NCI-H774 (cell line): ENCODE measurements at places on chromosomes 16 and 17.

DNA sequence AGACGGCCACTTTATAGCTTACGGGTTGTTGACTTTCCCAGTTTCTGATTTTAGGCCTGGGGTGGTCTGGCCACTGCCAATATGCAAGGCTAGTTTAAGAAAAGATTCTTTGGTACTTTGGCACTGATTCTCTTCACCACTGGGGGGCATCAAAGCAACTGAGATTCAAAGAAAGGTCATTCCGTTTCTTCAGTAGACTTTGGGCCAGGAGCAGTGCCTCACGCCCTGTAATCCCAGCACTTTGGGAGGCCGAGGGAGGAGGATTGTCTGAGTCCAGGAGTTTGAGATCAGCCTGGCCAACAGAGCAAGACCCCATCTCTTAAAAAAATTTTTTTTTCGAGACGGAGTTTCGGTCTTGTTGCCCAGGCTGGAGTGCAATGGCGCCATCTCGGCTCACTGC lies 53.0 kb downstream of the RPA1 start:
- no peak for DNase-seq

DNA sequence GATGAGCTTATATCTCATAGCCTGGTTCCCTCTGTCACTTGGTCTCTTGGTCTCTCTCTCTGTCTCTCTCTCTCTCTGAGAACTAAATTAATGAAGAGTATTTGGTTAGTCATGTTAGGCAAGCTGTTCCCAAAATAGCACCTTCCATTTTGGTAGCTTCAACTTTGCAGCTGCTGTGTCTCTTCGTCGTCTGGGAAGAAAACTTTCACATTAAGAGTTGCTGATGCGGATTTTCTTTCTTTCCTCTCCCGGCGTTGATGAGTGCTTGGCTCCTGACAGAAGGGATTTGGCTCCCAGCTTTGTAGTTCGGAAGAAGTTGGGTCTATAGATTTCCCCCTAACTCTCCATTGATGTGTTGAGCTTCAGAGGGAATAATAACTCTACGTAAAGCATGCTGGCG lies at the start of gene RBFOX1:
TSS of gene RBFOX1 (plus strand) at position 235 of the 400 bp plus-strand sequence.
- DNase-seq: no peak

DNA sequence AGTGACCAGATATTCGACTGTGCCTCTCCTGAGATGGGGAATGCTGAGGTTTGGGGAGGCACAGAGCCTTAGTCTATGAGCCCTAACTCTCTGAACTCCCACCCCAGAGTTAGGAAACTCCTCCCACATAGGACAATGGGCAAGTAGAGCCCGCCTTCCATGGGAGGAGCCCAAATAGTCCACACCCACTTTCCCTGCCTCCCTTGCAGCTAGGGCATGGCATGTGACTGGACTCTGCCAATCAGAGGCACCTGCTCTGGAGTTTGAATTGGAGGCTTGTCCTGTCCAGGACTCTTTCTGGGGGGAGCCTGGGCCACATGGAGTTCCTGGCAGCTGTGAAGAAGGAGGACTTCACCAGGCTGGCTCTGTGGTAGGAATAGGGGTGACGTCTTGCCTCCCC lies 48.4 kb downstream of the SOCS1 start:
- DNase-seq: no peak

DNA sequence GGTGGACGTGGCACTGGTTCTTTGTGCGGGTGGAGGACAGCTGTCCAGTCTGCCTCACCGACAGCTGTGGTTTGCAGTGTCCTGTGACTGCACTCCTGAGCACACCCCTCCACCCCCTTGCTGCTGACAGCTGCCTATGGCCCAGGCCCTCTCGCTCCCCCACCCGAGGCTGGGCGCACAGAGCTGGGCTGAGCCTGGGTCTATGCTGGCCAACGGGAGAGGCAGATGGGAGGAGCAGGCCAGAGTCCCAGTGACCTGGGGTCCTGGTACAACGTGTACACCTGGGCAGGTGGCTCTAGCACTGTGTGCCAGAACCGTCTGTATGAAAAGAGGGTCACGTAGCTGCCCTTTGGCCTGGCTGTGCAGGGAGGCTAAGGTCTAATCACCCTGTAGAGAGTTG lies 30.5 kb downstream of the BAIAP2 start:
- no peak for DNase-seq

DNA sequence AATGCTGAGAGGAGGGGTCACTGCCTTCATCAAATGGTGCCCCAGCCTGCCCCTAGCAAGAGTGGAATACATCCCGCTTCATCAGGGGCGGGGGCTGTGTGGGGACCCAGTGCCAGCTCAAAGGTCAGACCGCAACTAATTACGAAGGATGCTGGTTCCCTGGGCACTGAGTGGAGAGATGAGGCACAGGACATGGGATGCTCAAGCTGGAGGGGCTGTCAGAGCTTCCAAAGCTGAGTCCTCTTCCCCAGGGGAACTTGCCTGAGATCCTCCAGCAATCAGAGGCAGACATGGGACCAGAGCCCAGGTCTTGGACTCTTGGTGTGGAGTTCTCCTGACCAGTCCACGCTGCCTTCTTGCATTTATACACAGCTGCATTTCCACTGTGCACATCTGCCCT lies 18.9 kb downstream of the UNC45B start:
- DNase-seq: no peak

DNA sequence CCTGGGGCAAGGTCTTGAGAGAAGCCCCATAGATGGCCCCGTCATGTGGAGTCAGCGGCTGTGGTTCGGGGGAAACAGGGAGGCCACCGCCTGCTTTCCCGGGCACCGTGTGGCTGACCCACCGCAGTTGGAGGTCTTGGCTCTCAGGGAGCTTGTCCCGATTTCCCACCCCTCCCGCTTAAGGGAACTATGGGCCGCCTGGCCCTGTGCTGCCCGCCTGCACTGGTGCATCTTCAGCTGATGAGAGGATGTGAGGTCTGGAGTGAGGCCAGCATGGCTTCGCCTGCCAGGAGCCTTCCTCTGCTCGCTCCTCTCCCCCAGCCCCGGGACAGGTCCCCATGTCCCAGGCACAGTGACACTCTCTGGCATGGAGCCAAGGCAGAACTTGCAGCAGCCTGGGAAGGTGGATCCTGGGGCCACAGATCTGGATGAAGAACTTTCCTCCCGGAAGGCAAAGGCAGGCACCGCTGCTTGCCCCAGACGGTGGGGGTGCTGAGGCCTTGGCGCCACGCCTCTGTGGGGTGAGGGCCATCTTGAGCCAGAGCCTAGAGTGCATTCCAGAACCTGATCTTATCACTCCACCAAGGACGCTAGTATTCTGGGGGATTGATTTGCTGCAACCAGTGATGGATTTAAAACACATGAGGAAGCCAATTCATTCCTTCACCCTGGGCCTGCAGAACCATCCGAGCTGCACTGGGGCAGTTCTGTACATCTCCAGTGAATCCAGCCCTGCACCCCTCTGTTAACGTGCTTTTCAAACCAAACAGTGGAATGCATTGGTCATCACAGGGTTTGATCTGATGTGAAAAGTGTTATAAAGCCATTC lies 178.6 kb upstream of the TNRC6C start:
- no peak for DNase-seq

DNA sequence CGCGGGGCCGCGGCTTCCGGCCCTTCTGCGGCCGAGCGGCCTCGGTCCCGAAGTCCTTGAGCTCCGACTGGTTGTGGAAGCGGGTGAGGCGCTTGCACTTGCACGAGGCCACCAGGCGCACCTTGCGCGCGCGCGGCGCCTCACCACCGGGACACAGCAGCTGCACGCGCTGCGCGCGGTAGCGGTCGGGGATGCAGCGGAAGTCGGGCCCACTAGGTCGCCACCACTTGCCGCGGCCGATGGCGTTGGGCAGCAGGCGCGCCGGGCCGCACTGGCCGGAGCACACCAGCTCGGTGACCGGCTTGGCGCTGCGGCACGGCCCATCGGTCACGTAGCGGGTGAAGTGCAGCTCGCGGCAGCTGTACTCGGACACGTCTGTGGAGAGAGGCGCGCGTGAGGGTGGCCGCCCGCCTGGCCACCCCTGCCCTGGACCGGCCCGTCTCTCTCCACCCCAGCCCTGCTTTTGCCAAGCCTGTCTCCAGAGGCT lies 3.2 kb downstream of the SOST start:
- no peak for DNase-seq

DNA sequence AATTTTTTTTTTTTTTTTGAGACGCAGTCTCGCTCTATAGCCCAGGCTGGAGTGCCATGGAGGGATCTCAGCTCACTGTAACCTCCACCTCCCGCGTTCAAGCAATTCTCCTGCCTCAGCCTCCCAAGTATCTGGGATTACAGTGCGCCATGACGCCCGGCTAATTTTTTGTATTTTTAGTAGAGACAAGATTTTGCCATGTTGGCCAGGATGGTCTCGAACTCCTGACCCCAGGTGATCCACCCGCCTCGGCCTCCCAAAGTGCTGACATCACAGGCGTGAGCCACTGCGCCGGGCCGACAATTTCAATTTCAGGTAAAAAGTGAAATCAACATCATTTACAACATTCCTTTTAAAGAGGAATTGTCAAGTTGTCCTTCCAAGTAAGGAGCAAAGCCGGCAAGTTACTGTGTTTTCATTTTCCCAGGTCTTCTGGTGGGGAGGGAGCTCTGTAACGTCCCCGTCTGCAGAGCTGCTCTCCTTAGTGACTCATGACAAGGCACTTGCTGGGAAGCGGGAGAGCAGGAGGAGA lies 873 bp downstream of the NPLOC4 start:
- DNase-seq: no peak

DNA sequence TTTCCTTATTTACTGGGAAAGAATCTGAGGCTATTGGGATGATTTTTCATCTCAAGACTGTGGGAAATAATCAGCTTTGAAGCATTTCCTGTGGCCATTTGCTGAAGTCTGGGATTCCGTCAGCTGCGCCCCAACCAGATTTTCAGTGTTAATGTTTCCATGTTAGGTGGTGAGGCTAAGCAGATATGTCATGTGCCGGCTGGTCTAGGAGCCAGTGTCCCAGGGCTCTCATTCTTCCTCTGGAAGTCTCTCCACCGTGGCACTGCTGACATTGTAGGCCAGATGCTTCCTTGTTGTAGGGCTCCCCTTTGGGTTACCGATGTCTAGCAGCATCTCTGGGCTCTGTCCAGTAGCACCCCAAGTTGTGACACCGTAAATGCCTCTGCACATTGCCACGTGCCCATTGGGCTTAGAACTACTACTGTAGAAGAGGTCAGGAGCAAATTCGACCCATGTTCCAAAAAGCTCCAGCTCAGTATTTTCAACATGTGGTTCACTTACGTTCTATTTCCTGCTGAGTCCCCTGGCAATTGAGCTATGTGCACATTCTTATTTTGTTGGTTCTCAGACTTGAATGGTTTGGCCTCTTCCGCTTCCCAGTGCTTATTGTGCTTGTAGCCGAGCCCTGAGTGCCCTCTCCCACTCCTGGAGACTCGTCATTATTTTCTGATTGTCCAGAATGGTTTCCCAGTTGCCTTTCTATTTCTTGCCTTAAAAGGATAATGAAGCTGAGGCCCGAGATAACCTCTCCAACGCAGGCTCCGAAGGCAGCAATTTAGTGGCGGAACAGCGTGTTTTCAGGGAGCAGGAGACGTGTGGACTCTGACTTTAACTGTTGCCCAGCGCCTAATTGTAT lies 82.2 kb downstream of the SPECC1 start:
- DNase-seq: no peak

GRCh38 chr17:12683299-12683698 lies 17.6 kb downstream of the MYOCD start:
- no peak for DNase-seq

DNA sequence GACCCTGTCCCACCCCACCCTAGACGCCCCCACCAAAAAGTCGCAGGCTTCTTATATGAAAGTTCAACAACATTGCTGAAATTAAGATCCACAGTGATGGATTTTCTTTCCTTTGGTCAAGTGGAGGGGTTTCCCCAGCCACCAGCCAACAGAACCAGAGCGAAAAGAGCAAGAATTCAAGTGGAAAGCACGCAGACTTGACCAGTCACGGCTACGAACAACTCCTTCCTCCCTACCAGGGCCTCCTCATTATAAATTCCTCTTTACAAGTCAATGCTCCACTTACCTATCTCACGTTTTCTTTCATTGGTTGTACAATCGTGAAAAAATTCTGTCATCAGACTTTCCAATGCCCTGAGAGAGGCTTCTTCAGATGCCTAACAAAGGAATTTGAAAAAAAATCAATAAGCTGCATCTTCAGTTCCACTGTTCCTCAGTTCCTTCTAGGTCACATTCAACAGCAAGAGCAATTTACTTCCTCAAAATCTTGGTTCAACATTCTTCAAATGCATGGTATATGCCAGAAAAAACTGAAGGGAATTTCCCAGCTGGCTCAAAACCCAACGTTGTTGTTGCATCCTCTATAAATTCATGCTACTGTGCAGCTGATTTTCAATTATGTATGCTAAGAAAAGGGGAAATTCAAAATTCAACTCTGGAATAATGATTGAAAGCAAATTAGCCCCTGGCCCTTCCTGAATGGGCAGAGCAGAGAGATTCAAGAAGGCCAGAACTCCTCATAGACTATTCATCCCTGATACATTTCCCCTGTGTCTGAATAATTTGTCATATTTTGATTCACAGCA lies 30.9 kb downstream of the XPO6 start:
- DNase-seq: no peak

DNA sequence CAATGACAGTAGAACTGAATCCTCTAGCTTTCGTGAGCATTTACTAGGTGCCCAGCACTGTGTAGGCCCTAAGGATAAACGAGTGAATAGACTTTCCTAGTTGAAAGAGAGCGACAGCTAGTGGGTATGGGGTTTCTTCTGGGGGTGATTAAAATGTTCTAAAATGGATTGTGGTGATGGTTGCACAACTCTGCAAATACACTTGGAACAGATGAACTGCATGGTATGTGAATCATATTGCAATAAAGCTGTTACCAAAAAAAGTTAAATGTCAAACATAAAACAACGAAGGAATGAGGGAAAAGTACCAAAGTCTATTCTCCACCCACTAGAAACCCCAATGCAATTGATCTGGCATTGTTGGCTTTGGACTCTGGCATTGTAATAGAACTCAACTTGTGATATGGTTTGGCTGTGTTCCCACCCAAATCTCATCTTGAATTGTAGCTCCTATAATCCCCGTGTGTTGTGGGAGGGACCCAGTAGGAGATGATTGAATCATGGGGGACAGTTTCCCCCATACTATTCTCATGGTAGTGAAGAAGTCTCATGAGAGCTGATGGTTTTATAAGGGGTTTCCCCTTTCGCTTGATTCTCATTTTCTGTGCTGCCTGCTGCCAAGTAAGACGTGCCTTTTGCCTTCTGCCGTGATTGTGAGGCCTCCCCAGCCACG lies 70.5 kb downstream of the MARF1 start:
- no peak for DNase-seq

DNA sequence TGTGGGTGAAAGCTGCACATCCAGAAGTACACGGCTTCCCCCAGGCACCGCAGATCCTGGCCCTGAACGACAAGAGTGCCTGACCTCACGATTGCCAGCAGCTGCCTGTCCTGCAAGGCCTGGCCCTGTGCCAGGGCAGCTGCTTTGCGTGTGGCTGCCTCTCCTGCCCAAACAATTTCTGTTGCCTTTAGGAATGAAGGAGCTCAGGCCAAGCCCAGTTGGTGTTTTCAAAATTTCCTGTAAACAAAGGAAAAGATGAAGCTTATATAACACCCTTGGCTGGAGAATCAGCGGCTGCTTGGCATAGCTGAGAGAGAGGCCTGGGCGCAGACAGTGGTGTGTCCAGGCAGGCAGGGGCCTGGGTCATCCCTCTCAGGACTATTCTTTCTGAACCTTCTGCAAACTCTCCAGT lies 11.7 kb upstream of the SLC47A2 start:
- peak; percentile 60 for DNase-seq

GRCh38 chr17:1280652-1281051 lies 1.2 kb downstream of the TRARG1 start:
- no peak for DNase-seq

GRCh38 chr17:19348081-19348650 lies 14.4 kb downstream of the B9D1 start:
- DNase-seq: no peak
